CD4-positive, alpha-beta T cell treated with Interleukin-4 for 1 hour (primary cell): ENCODE measurements at places on chromosomes 13 and 19.
A peak's percentile ranks its signal among the peaks of the same experiment; 100 is the strongest.

DNA sequence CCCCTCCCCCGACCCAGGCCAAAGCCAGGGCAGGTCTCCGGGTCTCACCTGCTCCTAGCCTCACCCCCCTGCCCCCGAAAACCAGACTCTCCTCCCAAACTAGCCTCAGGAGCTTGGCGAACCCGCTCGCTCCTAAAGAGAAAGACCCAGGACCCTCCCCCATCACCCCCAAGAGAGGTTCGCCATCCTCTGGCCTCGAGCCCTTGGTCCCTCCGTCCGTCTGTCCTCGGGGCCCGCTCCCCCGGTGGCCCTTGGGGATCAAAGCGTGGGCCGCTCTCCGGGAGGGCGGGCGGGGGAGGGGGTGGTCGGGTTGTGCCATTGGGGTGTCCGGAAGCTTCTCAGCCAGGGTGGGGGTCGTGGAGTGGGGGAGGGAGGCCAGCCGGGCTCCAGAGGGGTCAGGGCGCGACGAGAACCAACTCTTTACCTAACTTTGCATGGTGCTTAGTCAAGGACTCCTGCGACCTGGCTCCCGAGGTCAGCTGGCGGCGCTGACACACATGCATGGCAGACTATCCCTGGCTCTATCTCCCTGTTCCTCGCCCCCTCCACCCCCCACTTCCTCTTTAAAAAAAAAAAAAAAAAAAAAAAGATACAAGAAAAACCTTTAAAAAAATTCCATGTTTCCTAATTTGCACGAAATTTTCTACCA, 15.6 kb downstream of the SMIM24 start:
- no peak for DNase-seq

DNA sequence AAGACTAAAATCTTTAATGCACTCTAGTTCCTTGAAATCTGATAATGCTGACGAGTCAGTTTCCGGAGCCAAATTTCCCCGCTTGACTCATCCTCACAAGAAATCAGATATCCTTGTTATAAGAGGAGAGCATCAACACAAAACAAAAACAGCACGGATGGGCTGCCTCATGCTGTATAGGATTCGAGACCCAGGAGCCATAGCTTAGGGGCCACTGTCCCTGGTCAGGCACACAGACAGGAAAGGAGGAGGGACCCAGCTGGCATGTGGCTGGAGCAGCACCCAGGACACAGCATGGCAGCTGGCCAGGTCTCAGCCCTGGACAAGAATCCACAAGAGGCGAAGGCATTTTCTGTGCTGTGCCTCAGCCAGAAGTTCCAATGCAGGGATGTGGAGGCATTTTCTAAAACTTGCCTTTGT, 110.2 kb upstream of the SPATA13 start:
- no peak for DNase-seq

GRCh38 chr19:39413911-39414608, 1.6 kb downstream of the PLEKHG2 start:
- DNase-seq = no peak

- DNase-seq = no peak
Measured at GRCh38 chr13:18996627-18997051, 185.0 kb downstream of the TUBA3C start.

- peak; percentile 84 for DNase-seq
Measured at GRCh38 chr19:8252922-8253589, 43.9 kb downstream of the CERS4 start.

DNA sequence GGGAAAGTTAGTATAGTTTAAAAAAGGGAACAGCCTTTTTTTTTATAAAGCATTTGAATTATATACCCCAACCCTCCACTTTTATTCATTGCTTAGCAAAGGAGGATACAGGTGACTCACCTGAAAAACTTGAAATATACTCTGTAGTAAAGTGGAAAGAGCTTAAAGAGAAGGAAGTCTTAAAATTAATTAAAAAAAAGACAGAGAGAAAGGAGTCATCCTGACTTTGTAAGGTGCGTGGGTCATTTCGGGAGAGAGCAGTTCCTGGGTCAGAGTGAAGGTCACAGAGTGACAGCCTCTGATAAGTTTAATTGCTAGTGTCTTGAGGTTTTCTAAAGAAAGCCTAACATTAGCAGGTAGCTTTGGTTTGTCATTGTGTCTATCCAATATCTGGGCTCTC, 310.3 kb downstream of the KLF5 start:
- DNase-seq = no peak

DNA sequence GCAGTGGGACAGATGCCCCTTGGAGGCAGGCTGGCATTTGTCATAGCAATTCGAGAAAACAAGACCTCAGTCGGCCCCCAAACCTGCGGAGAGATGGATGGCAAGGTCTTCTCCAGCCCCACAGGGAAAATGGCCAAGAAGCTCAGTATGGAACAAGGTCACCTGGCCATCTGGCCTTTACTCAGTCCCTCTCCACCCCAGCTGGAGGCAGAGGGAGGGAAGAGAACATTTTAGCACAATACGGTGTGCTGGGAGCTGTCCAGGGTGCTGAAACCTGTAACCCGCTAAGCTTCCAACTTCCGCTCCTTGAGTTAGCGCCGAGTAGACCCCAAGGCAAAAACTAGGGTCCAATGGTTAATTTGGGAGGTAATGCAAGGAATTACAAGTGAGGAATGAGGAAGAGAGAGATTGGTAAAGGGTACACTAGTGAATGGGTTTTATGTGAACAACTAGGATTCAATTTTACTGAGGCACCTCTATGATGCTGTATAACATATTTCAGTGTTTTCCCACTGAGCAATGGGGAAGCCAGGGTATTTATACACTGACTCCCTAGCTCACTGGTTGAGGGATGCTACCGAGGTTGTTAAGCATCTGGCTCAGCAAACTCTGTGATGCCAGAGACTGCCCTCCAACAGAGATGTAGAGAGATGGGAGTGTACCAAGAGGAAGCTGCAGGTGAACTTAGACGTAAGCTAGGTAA, 64.3 kb downstream of the CACNA1A start:
- peak; percentile 11 for DNase-seq
